ENCODE measurements at places on chromosomes 7 and 10.

- DNase-seq: no peak
Observed at GRCh38 chr7:97145068-97145467, 27.6 kb downstream of the SDHAF3 start.

GRCh38 chr10:33706191-33706590, 371.7 kb upstream of the NRP1 start:
- DNase-seq: no peak

- no peak for DNase-seq
Observed at GRCh38 chr7:74544706-74545469, 91.2 kb downstream of the GTF2IRD1 start.

- DNase-seq: no peak
Observed at GRCh38 chr10:74730246-74730645, 96.2 kb upstream of the KAT6B start.

DNA sequence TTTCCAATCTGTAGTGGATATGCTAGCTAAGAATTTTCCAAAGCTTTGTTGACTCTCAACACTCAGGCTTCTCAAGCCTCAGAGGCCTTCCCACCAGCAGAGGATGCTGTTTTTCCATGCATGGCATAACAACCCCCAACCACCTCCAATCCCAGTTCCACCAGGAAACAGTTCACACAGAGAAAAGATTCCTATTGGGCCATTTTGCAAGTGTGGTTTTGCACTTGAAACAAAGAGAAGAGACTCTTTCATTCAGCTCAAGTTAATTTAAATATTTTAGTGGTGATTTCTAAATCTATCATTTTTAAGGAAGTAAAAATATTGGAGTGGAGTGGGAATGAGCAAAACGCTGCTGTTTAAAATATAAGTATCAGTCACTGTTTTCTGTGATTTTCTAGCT, 105.6 kb upstream of the COL1A2 start:
- peak; percentile 51 for DNase-seq

DNA sequence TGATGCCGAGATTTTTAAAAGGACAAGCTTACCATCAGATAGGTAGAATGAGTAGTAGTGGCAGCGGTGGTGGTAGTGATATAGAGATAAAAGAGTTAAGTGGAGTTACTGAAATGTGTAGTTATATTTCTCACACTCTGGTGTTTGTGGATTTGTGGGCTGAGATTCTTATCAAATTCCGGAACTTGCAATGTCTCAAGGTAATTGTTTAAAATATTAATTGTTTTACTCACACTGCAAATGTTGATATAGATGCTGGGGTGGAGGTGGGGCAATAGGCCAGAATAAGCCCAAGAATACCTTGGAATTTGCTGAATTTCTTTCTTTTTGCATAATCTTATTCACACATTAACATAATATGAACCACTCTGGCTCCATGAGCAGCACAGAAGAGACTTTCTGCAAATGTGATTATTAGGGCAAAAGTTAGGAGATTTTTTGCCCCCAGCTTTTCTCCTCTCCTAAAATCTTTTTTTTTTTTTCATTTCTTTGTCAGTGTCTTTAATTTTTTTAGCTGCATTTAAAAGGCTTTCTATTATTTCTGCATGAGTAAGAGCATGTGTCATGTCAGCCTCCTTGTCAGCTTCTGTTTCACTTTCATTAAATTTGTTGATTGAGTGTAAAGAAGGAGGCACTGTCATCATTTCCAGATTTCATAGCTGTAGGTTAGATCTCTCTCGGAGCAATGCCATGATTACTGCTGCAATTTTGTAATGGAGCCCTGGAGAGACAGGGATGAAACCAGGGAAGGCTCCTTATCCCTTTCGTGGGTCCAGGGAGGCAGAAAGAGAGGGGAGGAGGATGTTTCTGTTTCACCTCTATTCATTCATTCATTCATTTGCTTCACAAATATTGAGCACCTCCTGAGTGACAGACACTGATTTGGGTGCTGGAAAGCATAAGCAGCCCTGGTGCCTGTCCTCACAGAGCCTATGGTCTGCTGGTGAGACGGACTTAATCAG, 13.1 kb upstream of the SGMS1 start:
- DNase-seq: no peak

DNA sequence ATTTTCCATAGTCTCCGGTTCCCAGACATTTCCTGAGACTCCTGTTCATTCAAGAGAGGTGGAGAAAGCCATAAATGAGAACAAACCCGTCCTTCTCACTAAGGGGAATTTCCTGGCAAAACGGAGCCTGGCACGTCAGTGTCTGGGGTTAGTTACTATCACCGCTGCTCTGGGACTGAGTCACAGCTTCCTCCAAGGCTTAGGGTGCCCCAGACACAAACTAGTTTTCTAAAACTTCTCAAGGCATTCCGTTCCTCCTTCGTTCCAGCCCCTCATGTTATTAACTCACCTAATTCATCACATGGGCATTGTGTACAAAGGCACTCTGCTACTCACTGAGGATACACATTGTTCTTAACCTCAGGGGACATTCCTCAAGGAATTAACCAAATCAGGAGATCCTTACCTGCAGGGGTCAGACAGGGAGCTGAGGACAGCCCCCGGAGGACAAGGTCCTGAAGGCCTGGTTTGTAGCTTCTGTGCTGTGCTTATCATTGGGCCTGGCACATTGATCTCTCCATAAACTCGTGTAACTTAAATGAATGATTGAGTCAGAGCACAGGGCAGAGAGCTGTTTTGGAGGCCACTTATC, 103.0 kb upstream of the KLF6 start:
- no peak for DNase-seq

DNA sequence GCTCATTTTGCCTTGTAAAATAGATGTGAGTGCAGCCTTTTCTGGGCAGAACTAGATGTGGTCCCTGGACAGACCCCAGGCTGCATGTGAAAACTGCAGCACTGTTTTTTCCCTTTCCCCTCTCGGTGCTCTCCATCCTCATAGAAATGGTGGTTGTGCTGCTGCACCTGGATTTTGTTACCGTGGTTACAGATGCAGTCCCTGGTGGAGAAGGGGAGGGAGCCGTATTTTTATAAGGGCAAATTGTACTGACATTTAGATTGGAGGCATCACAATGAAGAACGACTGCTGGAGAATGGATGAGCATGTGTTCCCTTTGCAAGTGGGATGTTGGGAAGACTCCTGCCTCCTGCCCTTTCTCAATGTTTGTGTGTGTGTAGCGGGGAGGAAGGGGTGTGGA, 469.9 kb downstream of the CCSER2 start:
- no peak for DNase-seq

DNA sequence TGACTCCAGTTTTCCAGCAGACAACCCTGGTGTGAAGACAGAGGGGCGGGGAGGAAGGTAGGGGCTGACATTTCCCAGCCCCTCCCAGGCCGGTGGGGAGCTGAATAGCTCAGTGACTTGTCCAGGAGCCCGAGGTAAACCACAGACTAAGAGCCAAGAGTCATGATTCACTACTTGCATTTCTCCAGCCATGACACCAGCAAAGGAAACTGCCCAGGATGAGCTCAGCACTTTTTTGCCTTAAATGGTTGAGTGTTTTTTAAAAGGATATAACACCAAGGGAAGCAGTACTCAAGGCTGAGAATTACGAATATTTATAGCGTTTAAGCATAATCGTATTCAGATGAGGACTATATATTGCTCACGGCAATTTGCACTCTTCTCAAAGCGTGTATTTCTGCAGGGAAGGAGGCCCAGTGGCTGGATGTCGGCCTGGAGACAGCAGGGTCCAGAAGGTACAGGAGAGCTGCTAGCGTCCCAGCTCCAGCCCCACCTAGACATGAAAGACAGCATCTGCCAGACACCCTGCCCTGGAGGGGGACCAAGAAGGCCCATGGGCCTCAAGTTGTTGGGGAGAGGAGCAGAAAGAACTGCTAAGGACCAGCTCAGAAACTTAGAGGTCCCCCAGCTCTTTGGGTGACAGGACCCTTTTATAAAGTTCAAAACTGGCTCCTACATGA, 141.4 kb downstream of the GRID1 start:
- no peak for DNase-seq

- no peak for DNase-seq
Observed at GRCh38 chr10:119449760-119450461, 92.6 kb downstream of the RGS10 start.

- DNase-seq: no peak
Observed at GRCh38 chr10:11299125-11299524, 281.5 kb downstream of the CELF2 start.

DNA sequence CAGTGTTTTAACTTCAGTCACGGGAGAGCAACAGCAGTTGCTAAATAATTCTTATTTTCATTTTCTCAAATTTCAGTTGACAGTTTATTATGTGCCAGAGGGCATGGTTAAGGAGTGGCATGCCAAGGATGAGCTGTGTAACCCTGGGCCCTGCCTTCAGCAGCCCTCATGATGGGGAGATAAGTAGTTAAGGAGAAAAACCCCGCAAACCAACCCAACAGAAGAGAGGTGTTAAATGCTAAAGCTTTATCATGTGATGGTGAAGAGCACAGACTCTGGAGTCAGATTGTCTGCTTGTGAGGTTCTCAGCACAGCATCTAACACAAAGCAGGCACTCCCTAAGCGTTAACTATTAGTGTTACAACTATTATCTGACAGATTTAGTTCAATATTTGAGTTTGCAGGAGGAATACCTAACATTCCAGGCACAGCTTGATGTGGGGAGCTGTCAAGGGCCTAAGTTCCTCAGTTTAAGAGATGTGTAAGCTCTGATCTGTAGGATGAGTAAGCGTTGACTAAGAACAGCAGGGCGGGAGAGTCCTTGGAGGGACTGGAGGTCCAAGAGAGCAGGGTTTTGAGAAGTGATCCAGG, 29.6 kb downstream of the STAM start:
- no peak for DNase-seq
